Lung microvascular endothelial cell (primary cell): ENCODE measurements at places on chromosomes 16 and 17. TPM values are rescaled to one million over a fixed set of nuclear protein-coding genes. Genes with fewer than 3 reads are reported as not detected.

The GPR139 gene
- not detected in 2 replicates for total RNA-seq

The KRT20 gene
- not detected in 2 replicates for total RNA-seq

The C16orf86 gene
- 2.6 and 2.8 TPM in 2 replicates for total RNA-seq

The TXNL4B gene
- total RNA-seq: 3.7 and 7.5 TPM in 2 replicates
